Activated naive CD4-positive, alpha-beta T cell treated with anti-CD3 and anti-CD28 coated beads for 36 hours (primary cell): ENCODE measurements at places on chromosomes 2 and 18.

DNA sequence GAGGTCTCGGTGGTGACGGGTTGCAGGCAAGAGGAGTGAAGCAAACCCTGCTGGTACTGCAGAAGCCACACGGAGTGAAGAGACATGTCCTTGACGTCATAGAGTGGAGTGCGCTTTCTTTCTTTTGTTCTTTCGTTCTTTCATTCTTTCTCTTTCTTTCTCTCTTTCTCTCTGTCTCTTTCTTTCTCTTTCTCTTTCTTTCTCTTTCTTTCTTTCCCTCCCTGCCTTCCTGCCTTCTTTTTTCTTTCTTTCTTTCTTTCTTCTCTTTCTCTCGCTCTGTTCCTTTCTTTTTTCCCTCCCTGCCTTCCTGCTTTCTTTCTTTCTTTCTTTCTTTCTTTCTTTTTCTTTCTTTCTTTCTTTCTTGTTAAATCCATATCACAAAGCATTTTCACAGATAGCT is 39.2 kb downstream of the LRRFIP1 start:
- no peak for DNase-seq

- DNase-seq: no peak
Observed at GRCh38 chr18:5178519-5178918, 18.5 kb downstream of the AKAIN1 start.

DNA sequence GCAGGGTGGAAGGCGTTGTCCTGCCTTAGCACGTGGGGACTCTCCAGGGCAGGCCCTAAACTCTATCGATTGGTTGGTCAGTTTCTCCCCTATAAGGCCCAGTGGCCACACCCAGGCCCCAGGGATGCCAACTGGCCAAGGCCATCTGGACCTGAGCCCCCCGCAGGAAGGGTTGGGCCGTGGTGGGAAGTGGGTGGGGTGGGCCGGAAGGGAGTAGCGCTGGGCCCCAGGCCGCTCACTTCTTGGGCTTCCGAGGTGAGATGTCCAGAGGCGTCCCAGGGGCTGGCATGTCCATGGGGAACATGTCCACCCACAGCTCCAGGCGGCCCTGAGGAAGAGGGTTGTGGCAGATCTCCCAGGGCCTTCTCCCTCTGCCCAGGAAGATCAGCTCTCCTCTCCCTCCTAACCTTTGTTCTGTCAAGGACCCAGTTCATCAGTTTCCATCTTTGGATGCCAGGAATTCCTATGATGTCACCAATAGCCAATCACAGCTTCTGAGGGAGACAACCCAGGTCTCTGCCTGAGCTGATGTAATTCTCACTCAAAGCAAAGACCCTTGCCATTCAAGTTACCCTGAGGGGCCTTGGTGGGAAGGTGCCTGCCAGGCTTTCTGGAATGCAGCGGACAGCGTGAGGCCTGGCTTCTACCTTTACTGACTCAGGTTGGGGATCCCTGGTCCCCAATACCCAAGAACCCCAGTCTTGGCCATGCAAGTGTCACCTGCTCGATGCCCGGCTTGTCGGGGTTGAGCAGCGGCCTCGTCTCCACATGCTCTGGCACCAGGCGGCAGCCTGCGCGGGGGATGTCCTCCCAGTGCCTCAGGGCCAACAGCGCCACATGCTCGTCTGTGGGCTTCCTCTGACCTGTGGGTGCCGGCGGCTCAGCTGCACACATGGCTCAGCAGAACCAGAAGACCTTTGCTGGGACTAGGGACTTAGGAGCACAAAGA is 14.4 kb downstream of the OTOF start:
- no peak for DNase-seq

GRCh38 chr2:230879891-230880290 is 15.1 kb downstream of the ITM2C start:
- DNase-seq: no peak

DNA sequence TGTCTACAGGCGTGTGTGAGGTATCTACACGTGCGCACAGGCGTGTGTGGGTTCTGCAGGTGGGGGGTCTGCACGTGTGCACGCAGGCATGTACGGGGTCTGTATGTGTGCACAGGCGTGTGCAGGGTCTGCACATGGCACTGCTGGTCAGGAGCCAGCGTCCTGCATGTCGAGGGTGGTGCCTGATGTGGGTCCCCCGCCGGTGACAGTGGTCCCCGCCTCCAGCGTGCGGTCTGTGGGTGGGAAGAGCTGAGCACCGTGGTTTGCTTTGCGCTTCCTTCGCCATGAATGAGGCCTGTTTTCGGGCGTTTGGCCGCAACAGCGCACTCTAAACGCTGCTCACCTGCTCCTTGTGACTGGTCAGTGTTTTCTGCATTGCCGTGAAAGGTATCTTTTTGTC is 57.2 kb downstream of the CTDP1 start:
- DNase-seq: no peak

GRCh38 chr2:8234757-8235374 is 447.0 kb upstream of the ID2 start:
- DNase-seq: no peak

- DNase-seq: no peak
Observed at GRCh38 chr2:39260087-39260486, 16.3 kb upstream of the CDKL4 start.

- DNase-seq: no peak
Observed at GRCh38 chr2:73821669-73822068, 7.1 kb upstream of the STAMBP start.

DNA sequence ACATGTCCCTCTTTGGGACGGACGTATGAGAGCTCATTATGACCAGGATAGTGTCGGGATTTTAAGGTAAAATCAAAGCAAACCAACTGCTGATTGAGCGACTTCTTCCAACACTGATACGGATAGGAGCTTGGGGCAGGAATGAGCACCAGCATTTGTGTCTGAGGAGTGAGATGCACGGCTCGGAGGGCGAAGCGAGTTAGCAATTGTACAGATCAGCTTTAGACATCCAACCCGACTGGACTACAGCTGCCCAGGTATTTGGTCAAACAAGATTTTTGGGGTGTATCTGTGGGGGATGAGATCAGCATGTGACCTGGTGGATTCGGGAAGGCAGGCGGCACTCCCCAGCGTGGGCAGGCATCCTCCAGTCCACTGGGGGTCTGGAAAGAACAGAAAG is 76.1 kb downstream of the NDUFA10 start:
- no peak for DNase-seq

- DNase-seq: no peak
Observed at GRCh38 chr2:68879296-68879695, 8.1 kb upstream of the BMP10 start.

GRCh38 chr2:121446647-121447241 is 83.9 kb upstream of the RNU4ATAC start:
- no peak for DNase-seq

GRCh38 chr2:136347981-136348380 is 230.0 kb upstream of the CXCR4 start:
- DNase-seq: no peak

DNA sequence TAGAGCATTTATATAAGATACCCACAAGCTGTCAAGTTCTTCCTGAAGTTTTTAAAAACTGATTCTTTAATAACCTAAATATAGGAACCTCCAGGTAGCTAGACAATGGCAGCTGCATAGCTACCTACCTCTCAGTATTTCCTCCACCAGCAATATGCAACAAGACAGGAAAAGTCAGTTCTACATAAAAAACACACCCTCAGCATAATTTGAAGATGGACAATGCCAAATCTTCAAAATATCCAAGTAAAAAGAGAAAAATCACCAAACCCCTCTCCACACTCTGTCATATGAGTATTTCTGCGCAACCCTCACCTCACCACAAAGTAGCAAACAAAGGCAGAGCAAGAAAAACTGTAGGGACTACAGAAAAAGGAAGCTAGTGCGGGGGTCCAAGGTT is 51.4 kb downstream of the GTF3C3 start:
- no peak for DNase-seq

DNA sequence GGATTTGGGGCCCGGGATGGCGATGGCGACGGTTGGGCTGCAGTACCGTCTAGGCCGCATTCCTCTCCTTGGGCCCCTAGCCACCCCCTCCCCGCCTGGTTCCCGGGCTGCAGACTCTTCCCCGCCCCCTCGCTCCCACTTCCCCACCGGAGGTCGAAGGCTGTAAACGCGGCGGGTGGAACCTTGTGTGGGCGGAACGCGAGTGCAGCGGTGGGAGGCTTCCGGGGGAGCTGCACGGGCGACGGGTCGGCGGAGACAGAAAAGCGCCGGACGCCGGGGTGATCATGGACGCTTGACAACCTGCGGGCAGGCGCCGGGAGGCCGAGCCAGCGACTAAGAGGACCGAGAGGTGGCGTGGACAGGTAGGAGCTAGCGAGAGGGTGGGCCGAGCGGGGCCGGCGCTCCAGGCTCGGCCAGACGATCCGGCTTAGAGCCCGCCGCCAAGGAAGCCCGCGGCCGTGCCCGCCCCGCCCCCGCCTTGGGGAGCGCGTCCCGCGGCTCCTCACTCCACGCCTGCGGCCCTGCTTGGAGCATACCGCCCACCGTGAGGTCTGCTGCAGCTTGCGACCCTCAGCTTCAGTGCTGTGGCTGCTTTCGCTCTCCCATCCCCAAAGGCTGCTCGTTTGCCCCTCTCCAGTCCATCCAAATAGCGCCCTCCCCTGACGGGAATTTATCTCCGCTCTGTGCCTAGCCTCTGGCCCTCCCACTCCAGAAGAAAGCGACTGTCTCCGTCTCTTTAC is at the start of gene COPS7B:
Gene COPS7B (plus strand): TSS at position 269 of the 740 bp plus-strand sequence. CDS start 2,126 bp downstream, outside the sequence.
- DNase-seq: peak; percentile 88

DNA sequence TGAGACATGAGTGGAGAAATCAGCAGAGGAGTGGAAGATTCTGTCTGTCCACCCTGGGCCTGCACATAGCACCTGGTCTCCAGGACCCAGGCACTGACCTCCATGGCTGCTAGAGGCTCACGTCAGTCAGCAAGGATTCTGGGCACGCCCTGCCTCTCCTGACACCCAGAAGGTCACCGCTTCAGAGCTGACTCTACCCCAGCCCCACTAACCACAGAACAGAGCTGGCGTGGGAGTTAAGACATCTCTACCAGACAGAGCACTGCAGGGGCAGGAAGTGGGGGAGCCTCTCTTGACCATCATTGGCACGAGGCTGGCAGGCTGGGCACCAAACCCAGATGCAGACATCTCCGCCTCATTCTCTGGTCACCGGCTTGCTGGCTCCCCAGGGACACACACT is 3.0 kb downstream of the ADCY3 start:
- no peak for DNase-seq

GRCh38 chr2:98463551-98463971 is 18.9 kb downstream of the INPP4A start:
- DNase-seq: peak; percentile 8

DNA sequence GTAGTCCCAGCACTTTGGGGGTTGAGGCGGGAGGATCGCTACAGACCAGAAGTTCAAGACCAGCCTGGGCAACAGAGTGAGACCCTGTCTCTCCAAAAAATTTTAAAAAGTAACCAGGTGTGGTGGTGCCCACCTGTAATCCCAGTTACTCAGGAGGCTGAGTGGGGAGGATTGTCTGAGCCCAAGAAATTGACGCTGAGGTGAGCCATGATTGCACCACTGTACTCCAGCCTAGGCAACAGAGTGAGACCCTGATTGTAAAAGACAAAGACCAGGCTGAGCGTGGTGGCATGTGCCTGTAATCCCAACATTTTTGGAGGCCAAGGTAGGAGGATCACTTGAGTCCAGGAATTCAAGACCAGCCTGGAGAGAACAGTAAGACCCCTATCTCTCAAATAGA is 7.8 kb downstream of the ST6GAL2 start:
- no peak for DNase-seq

GRCh38 chr2:36343606-36344005 is 12.0 kb upstream of the CRIM1 start:
- no peak for DNase-seq

- no peak for DNase-seq
Observed at GRCh38 chr18:57585421-57585820, 1.1 kb downstream of the FECH start.

DNA sequence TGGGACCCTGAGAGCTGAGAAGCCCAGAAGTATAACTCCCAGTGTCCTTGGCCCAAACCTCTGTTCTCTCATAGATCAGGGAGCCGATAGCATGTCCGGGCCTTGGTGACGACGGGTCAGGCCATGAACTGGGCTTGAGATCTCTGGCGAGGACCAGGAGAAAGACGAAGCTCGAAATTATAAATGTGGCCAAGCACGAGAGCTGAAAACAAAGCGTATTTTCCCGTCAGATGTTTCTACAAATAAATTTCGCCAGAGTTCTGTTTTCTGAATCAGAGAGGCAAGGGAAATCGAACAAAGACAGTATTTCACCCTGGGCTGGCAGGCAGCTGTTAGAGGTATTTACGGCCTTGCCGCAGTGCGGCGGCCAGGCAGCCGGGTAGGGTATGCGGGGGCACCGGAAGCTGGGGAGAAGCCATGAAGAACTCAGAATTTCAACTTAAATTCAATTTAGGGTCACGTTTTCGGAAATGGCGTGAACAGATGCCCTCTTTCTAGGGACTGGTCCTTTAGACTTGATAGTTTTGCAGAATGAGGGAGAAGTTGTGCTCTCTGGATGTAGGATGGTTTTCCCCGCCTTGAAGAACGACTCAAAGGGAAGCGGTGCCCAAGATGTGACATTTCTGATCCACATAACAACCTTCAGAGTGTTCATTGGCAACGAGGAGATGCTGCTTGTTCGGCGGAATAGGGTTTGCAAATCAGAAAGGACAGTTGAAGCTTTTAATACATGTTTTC is 9.6 kb downstream of the HOXD8 start:
- DNase-seq: no peak

GRCh38 chr2:100919316-100919715 is 82.8 kb upstream of the RPL31 start:
- DNase-seq: peak; percentile 32

DNA sequence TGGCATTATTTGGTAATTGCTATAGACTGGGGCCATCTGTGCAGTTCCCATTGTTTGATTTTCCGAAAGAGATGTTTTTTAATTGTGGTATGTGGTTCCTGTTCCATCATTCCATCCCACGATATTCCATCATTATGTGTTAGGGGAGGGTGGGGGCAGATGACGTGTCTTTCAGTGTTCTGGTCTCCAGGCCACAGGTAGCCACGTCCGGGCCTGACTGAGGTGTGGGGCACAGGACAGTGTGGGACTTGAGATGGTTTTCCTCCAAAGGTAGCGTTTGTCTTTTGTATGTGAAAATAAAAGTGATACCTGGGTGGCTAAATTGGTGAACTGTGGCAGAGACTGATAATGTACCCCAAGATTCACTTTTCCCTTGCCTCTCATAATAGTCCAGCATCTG is 192.2 kb upstream of the HAAO start:
- DNase-seq: no peak

DNA sequence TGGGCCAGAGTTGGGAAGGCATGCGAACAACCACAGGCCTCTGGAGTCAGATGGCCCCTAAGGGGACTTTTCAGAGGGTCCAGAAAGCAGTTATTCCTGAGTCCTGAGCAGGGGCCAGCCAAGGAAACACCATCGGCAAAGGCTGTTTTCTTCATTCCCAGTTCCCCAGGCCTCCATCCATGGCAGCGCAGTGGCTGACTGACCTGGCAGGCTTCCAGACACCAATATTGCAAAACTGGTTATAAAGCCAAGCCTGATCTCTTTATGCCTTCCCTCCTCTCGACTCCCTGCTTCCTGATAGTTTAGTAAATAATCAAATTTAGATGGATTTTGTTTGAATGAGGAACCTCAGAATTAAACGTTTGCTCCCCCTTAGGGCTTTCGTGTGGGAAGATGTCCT is 133.4 kb upstream of the ITGA6 start:
- DNase-seq: no peak
